COLO829 (cell line): ENCODE measurements at places on chromosomes 4 and X.

DNA sequence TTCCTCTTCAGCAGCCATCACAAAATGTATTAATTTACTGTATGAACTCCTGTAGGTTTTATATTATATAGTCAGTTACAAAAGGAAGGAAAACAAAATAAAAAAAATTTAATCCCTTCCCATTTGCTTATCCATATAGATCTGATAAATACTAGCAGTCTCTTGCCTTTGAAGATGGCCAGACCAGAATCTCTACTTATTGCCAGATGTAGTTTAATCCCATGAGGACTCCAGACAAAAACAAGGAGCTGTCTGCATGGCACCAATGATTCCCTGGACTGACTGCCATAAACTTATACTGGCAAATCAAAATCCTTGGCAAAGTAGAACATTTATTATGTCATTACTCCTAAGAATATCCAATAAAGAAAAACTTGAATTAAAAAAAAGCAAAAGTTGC lies 223.3 kb upstream of the MAB21L2 start:
- DNase-seq = no peak

- no peak for DNase-seq
Observed at GRCh38 chr4:110633358-110634341, 10.8 kb upstream of the PITX2 start.

- DNase-seq = no peak
Observed at GRCh38 chr4:17336524-17336961, 175.3 kb downstream of the QDPR start.

DNA sequence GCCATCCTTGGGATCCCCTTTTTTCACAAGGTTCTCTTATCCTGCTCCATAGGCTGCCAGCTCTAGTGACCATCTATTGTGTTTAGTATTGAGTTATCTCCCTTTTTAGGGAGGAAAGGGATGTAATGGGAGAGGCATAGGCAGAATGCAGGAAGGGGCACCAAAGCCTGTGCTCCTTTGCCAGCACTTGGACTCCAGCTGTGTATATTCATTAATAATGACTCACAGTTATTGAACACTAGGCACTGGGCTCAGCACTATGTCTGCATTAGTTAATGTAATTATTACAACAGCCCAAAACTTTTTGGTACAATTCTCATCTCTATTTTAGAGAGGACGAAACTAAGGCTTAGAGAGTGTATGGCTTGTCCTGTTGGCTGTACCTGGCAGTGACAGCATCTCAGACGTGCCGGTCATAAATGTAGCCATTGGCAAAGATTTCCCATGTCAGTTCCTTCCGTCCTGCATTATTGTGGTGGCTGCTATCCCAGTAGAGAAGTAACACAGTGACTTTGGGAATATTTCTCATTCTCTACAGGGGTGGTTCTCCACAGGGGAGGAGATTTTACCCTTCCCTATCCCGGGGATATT lies 90.3 kb downstream of the AFF1 start:
- DNase-seq = no peak

GRCh38 chr4:120812216-120812615 lies 110.3 kb downstream of the PRDM5 start:
- no peak for DNase-seq

DNA sequence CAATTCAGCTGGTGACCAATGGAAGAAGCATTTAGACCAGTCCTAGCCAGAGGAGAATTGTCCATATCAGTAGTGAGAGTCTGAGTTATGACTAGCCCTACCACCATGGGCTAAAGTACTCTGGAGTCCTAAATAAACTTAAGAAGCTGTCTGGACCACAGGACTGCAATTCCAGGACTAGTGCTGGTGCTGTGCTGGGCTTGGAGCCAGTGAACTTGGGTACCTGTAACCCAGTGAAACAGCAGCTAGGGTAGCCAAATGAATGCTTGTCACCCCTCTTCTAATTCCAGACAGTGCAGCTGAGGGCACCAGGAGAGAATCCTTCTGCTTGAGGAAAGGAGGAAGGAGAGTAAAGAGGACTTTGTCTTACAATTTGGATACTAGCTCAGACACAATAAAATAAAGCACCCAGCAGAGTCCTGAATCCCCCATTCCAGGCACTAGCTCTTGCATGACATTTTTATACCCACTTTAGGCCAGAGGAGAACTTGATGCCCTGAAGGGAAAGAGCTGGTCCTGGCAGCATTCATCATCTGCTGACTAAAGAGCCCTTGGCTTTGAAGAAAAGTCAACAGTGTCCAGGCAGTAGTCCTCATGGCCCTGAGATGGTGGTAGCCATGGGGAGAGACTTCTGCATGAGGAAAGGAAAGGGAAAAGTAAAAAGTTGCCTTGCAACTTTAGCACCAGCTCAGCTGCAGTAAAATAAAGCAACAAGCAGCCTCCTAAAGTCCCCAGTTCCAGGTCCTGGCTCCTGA lies 2675.7 kb downstream of the PCDH7 start:
- DNase-seq = no peak

GRCh38 chr4:77095101-77095821 lies 19.5 kb upstream of the CCNI start:
- DNase-seq = peak; percentile 75

DNA sequence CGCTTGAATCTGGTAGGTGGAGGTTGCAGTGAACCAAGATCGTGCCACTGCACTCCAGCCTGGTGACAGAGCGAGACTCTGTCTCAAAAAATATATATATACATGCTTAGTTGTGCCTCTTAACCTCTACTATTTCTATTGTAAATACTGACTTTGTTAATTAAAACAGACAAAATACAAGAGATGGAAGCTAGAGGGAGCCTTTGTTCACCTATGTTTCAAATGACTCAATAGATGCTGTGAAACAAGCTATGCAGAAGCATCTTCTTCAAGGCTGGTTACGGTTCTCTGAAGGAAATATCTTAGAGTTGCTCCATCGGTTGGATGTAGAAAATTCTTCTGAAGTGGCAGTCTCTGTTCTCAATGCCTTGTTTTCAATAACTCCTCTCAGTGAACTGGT lies 6.2 kb downstream of the NCAPG start:
- no peak for DNase-seq

GRCh38 chrX:40061871-40062524 lies 35.8 kb downstream of the BCOR start:
- no peak for DNase-seq

DNA sequence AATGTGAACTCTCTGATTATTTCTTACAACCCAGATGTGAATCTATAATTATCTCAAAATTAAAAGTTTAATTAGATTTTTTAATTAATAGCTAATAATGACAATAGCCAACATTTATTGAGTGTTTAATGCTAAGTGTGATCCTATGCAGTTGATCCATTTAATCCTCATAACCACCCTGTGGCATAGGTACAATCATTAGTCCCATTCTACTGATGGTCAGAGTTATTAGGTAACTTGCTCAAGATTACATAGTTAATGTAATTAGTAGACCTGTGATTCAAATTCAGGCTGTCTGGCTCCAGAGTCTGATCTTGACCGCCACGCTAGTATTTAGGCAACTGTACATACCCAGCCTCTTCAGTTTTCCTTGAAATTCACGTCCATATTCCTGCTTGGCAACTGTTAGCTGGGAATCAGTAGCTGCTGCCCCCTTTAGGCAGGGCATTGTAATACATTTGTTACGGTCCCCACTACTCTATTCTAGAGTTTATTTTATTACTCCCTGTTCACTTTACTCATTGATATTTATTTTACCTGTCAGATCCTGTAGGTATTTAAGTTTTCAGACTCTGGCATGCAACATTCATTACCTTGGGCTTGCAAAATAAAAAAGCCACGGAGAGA lies 20.6 kb upstream of the TEC start:
- peak; percentile 49 for DNase-seq

- no peak for DNase-seq
Observed at GRCh38 chrX:30649859-30650258, 3.4 kb upstream of the GK start.

- DNase-seq = no peak
Observed at GRCh38 chrX:150157291-150157690, 205.8 kb upstream of the MAMLD1 start.

DNA sequence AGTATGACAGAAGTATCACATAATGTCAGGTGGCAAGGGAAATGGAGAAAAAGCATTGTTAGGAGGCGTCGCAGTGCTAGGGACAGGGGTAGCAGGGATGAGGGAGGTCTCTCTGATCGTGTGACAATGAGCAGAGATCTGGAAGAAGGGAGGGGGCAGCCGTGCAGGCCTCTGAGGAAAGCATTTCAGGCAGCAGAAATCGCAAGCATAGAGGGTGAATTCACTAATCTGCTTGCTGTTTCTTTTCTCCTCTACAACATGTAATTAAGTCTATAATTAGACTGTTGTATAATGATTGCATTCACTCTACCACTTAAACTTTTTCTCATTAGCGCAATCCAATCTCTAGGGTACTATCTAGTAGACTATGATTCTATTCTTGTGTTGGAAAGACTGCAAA lies 9.1 kb downstream of the CYP4V2 start:
- DNase-seq = no peak

- DNase-seq = no peak
Observed at GRCh38 chr4:39410415-39410814, 3.7 kb downstream of the KLB start.

DNA sequence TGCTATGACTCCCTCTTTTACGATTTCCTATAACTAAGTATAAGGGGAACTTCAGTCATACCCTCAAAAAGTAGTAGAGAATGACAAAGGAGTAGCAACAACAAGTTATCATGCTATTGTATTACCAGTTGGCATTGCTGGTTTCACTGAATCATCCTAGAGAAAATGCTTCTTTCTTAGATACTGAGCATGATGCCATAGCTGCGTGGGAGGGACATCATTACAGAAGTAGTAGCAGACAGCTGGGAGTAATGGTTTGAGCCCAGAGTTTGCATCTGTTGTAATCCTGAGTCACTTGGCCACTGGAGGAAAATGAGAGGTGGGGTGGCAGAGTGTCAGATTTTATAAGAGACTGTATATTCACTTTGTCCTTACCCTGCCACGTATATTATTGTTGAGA lies 38.6 kb downstream of the MTMR1 start:
- peak; percentile 75 for DNase-seq

GRCh38 chr4:137421796-137422195 lies 110.5 kb downstream of the PCDH18 start:
- DNase-seq = no peak

DNA sequence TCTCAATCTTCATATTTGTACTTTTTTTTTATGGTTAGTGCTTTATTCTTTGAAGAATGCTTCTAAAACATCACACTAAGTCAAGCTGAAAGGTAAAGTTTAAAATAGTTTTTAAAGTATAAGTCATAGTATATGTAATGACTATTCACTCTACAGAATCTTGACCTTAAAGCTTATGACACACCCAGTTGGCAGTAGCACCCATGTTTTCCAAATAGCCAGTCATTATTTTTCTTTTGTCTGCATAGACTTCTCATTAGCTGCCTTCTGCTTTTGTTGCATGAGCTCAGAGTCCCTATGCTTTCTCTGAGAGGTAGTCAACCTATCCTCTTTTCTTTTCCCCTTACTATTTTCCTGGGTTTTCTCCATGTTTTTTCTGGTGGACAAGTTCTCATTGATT lies 231.5 kb downstream of the PCDH18 start:
- DNase-seq = no peak

GRCh38 chr4:187665086-187665485 lies 330.5 kb upstream of the ZFP42 start:
- no peak for DNase-seq

GRCh38 chrX:129983575-129984110 lies 1.2 kb downstream of the BCORL1 start:
- DNase-seq = no peak

DNA sequence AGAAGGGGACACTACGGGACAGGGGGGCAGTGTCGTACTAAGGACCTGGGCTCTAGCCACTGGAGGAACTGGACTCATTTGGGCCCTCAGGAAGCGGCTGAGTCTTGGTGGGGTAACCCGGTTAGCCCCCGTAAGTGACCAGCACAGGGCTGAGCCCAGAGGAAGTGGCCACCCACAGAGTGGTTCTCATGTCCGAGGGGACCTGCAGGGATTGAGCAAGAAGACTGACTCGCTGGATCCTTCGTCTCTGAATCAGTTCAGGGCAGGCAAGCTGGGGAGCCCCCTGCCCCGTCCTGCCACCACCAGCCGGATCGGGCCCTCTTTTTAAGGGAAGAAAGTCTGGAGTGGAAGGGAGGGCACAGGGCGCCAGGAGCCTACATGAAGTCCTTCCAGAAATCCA lies 719 bp upstream of the BGN start:
- no peak for DNase-seq

GRCh38 chr4:176752191-176752749 lies 40.5 kb downstream of the VEGFC start:
- no peak for DNase-seq

GRCh38 chr4:188194421-188194820 lies 55.2 kb downstream of the TRIML1 start:
- no peak for DNase-seq

GRCh38 chrX:20547611-20548051 lies 280.9 kb upstream of the RPS6KA3 start:
- no peak for DNase-seq

DNA sequence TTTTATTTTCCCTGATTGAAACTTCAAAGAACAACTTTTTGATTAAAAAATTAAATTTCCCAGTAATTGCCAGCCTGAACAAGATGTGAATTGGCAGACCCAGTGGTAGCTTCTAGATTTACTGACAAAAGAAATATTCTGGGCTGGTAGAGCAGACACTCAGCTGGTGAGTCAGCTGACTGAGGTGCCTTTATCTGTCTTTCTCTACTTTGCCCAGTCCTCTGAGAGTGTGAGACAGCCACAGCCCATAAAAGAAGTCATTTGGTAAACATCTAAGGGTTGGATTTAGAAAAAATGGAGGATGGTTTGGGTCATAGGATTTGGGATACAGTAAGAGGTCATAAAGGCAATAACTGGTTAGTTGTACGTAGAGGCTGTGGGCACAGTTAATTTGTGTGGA lies 54.5 kb downstream of the CCSER1 start:
- DNase-seq = no peak

- peak; percentile 70 for DNase-seq
Observed at GRCh38 chrX:13432414-13433297, 112.8 kb upstream of the ATXN3L start.

DNA sequence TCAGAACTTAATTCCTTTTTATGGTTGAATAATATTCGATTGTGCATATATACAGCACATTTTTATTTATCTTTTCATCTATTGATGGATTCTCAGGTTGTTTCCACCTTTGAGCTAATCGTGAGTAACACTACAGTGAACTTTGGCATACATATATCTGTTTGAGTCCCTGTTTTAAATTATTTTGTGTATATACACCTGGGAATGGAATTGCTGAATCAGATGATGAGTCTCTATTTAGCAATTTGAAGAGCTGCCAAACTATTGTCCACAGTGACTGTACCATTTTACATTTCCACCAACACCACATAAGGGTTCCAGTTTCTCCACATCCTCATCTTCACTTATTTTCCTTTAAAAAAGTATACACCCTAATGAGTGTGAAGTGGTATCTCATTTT lies 166.2 kb upstream of the FGF13 start:
- DNase-seq = no peak

- DNase-seq = no peak
Observed at GRCh38 chrX:115390078-115390477, 100.6 kb downstream of the LUZP4 start.
